ENCODE measurements at places on chromosomes 6 and 20.

DNA sequence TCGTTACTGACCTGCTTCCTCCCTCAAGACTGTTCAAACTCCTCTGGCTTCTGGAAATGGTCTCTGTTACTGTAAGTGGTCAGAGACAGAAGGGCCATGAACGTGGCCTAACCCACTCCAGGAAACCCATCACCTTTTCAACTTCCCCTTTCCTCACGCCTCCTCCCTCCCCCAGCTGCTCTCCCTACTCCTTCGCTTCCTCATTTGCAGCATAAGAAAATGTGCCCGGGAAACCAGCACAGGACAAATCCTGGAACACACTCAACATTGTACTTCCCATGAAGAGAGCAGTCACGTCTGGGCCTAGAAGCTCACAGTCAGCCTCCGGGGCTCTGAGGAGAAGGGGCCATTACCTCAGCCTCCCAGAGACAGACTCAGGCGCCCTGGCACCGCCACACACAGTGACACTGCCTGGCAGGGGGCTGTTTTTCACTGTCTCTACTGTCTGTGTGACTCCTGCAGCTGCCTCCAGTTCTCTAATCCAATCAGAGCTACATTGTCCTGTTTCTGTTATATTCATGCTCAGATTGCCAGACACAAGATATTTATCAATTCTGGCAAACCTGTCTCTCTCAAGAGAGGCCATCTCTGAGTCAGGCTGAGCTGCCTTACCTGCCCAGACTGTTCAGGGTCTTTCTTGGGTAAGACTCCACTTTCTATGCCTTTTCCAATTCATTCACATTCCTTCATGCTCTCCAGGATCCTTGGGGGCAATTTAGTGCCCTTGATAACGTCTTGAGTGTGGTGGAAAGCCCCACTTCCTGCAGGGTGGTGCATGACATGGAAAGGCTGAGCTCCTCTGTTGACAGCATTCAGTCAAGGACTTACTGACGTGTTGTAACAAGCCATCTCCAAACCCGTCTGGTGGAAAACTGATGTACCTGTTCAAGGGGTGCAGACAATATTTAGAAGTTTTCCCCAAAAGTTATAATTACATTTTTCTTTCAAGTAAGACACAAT is 242.2 kb downstream of the HIVEP2 start:
- peak; percentile 59 for ATAC-seq

DNA sequence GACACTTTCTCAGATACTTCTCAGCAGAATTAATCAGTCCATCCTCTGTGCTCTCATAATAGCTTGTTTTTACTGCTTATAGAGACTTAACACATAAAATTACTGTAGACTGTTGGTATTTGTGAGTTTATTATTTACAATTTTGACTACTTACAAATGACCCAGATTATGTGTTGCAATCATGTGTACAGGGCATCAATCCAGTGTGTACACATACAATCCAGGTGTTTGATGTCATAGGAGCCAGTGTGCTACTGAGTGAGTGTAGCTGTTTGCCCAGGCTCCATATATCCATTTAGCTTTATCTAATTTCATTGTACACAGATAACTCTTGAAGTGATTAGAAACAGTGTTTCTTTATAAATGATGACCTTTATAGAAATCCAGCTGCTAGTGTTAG is 31.3 kb downstream of the TRMT11 start:
- no peak for ATAC-seq

DNA sequence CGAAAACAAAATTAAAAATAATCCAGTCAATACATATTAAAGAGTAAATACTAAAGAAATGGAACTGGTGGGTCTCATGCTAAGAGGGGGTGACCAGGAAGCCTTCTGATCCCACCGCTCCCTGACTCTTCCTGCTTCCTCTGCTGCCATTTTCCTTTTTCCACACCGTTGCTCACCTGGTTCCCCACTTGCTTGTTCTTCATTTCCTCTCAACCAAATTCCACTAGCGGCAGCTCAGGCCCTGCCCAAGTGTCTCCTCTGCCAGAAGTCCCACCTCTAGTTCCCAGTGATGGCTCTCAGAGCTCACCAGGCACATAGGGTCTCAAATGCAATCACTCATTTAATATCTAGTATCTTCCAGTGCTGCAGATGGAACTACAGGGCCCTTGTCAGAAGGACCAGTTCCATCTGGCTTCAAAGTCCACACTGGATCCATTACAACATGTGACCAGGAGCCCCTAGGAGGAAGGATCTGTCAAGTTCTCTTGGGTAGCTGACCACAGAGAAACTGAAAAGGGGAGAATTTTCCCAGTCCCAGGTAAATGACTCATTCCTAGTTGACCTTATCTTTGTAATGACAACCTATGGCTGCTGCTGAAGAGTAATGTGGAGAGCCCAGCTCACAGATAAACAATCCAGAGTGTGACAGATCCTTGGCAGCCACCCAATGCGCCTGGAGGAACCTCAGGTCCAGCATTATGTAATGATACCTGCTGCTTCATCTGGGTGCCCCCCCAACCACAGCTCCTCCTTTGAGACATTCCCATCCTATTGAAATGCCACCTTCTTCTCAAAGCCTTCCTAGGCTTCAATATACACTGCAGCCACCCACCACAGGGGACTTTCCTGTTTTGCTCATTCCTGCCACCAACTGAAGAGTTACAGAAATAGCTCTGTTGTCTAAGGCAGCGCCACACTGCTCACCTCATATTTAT is 38.2 kb downstream of the ELMO2 start:
- ATAC-seq: no peak

- ATAC-seq: no peak
Observed at GRCh38 chr20:15895126-15895525, 678.1 kb downstream of the KIF16B start.

- ATAC-seq: peak; percentile 95
Observed at GRCh38 chr20:23477223-23477622, 13.7 kb upstream of the CST8 start.

DNA sequence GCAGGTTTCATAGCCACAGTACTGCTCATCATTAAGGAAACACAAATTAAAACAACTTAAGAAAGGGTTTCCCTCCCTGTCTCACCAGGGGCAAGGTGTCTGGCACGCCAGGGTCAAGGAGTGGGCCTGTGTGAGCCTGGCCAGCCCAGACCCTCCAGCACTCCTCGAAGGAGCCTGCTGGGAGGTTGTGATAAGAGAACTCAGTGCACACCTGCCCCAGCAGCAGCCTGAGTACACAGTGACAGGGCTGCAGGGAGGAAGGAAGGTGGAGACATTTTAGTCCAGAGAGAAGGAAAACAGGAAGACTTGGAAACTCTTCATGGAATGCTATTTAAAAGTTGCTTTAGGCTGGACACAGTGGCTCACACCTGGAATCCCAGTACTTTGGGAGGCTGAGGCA is 14.1 kb downstream of the NINL start:
- no peak for ATAC-seq

DNA sequence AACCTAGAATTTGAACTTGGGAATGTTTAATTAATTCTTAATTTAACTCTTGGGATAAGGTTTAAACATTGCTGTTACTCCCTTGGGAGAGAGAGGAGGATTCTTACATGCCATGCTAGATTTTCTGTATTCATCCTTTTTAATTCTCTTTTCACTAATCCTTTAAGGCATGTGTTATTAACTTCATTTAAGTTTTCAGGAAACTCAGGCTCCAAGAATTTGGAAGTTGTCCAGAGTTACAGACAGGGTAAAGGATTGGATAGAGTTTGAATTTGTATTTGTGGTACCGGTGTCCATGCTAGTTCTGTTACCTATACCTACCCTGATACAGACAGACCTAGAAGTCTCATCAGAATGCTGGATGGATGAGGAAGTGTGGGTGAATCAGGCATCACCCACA is 23.7 kb downstream of the DOK5 start:
- ATAC-seq: no peak

DNA sequence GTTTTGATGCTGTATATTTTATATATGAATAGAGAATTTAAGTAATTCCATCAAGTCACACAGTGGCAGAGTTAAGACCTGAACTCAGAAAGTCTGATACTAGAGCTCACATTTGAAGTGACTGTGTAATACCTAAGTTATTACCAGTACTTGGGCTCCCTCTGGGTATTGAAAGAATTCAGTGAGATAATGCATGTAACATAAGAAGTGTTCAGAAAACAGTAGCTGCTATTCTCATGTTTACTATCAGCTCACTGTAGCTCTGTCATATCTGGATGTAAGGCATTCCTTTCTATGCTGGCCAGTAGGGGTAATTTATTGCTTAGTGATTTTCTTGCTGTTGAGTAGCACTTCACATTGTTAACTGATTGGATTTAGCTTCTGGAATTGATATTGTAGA is 44.6 kb downstream of the NKX2-4 start:
- no peak for ATAC-seq

- ATAC-seq: no peak
Observed at GRCh38 chr6:2231438-2231837, 14.0 kb downstream of the GMDS start.

GRCh38 chr6:130841128-130841728 is 14.0 kb downstream of the SMLR1 start:
- ATAC-seq: no peak

- no peak for ATAC-seq
Observed at GRCh38 chr6:119331663-119332286, 17.8 kb downstream of the MAN1A1 start.

GRCh38 chr6:4635666-4636065 is 140.5 kb upstream of the CDYL start:
- no peak for ATAC-seq

- ATAC-seq: no peak
Observed at GRCh38 chr6:56282391-56282790, 35.0 kb upstream of the COL21A1 start.

Measured in esophagus mucosa (tissue), 1 donor.